Cardiac muscle cell (in vitro differentiated cells and primary cell): ENCODE measurements at places on chromosomes 6 and 20.

DNA sequence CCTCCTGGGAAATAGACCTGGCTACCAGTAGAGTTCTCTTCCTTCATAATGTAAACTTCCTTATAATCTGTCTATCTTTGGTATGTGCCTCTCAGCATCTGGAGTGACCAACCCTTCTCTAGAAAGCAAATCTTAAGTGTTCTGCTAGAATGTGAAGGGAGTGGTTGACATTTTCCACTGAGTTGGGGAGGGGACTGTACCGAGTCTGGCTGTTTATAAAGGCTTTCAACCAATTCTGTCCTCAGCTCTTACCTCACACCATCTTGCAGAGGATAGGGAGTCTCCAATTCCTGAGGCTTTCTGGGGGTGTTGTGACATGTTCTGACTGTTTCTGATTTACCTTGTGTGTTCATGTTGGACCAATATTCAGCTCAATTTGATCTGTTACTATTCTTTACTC, 39.6 kb downstream of the FAM217A start:
- peak; percentile 12 for DNase-seq

DNA sequence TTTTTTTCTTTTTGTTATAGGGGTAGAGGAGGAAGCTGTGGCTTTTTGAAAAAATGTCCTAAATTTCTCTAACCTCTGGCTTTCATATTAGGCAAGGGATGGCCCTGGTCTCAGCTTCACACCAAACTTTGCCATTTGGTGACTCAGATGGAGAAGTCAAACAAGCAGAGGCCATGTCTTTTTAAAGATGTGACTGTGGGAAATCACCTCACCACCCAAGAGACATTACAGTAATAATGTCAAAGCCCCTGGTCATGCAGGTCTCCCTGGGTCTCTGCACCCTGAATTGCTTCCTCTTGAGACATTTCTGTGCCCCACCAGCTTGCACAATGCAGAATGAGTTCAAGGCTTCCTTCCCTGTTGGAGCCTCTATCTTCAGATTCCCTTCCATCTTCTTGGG, 39.5 kb upstream of the ADGRF5 start:
- DNase-seq, result no peak

GRCh38 chr6:103570431-103570830, 1289.3 kb downstream of the HACE1 start:
- no peak for DNase-seq

DNA sequence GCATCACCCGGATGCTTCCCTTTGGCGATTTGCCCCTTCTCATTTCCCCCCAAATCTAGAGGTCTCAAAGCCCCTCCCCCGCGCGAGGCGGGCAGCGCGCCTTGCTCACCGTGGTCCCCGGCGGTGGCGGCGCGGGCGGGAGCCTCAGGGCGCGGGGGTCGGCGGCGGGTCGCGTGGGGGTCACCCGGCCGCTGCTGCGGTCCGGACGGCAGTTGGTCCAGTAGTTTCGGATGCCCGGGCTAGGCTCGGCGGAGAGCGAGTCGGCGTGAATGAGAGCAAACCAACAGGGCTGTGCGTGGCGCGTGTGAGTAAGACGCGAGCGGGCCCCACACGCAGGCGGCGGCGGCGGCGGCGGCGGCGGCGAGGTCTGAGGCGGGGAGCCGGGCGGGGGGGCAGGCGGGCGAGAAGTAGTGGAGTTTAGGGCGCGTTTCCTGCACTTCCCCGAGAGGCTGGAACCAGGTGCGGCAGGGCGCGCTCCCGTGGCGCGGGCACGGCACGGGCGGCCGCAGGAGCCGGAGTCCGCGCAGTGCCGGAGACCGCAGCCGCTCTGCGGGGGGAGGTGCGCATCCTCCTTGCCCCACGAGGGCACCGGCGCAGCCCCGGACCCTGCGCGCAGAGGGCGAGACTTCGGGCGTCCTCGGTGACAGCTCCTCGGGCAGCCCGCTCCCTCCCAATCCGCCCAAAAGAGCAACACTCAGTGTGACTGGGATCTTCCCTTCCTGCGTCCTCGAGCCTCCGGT, 567 bp downstream of the HS3ST5 start:
- peak; percentile 16 for DNase-seq

DNA sequence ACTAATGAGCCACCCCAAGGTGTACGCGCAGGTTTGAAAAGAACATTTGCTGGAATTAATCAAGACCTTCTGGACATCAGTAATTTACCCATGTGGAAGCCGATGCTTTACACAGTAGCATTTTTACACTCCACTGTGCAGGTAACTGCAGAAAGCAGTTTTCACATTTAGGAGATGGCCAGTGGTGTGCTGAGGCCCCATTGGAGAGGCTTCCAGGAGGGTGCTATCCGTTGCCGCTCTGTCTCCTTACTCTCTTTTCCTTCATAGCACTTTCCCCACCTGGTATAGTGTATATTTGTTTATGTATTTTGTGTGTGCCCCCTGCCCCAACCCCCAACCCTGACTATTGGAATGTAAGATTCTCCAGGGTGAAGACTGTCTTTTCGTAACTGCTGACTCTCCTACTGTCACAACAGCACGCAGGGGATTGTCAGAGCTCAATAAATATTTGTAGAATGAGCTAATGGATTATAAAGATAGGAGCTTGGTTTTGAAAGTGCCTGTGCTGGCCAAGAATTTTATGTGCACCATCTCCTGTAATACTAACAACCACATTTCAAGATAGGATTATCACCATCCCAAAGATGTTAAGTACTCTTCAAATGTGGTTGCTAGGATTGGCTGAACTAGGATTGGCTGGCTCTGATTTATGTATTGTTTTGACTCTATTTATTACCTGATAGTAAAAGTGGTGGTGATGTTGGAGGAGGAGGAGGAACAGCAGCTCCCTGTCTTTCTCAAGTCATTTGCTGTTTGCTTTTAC, 74.0 kb upstream of the GLP1R start:
- DNase-seq, result no peak
